Myometrial cell (primary cell): ENCODE measurements at places on chromosomes 4 and X. TPM values are rescaled to one million over a fixed set of nuclear protein-coding genes. Genes with fewer than 3 reads are reported as not detected.

Gene VCX3A
- not detected in 2 replicates for total RNA-seq

Gene KDR
- total RNA-seq: 0.86 and 1.6 TPM in 2 replicates

Gene FAM9B
- not detected in 2 replicates for total RNA-seq

Gene TMEM31
- not detected in 2 replicates for total RNA-seq

Gene FGF16
- not detected in 2 replicates for total RNA-seq

Gene BEX1
- total RNA-seq: 1.8 and 3.7 TPM in 2 replicates

Gene RPS6KA3
- total RNA-seq: 17.6 and 25.3 TPM in 2 replicates

Gene REELD1
- not detected in 2 replicates for total RNA-seq

Gene HPGD
- total RNA-seq: not detected in 2 replicates

Gene TCEAL1
- total RNA-seq: 28.7 and 34.0 TPM in 2 replicates

Gene ALB
- total RNA-seq: not detected in 2 replicates

Gene BGN
- total RNA-seq: 3.2 and 4.3 TPM in 2 replicates

Gene AKAP4
- not detected in 2 replicates for total RNA-seq

Gene BMPR1B
- 0.29 TPM in 1 of 2 replicates, not detected in the other for total RNA-seq

Gene SH3BP2
- total RNA-seq: 18.4 and 23.4 TPM in 2 replicates

Gene MAGEA11
- total RNA-seq: not detected in 2 replicates

Gene CSAG2
- not detected in 2 replicates for total RNA-seq

Gene NOX1
- not detected in 2 replicates for total RNA-seq

Gene RNF128
- total RNA-seq: 0.18 TPM in 1 of 2 replicates, not detected in the other

Gene PNMA5
- total RNA-seq: not detected in 2 replicates

Gene NONO
- total RNA-seq: 307 and 375 TPM in 2 replicates

Gene MAGIX
- total RNA-seq: 1.4 and 6.3 TPM in 2 replicates

Gene RAB39B
- total RNA-seq: 0.35 TPM in 1 of 2 replicates, not detected in the other

Gene BCLAF3
- 1.2 and 5.0 TPM in 2 replicates for total RNA-seq

Gene TMEM128
- total RNA-seq: 27.1 and 41.8 TPM in 2 replicates

Gene BANK1
- 0.29 TPM in 1 of 2 replicates, not detected in the other for total RNA-seq

Gene GATA1
- not detected in 2 replicates for total RNA-seq

Gene SPARCL1
- total RNA-seq: not detected in 2 replicates

Gene PITX2
- total RNA-seq: not detected in 2 replicates

Gene AMBN
- total RNA-seq: not detected in 2 replicates

Gene KCND1
- total RNA-seq: 1.4 and 2.0 TPM in 2 replicates

Gene ANXA10
- 2.9 and 8.2 TPM in 2 replicates for total RNA-seq

Gene SPRY1
- total RNA-seq: 7.8 and 9.9 TPM in 2 replicates

Gene GNPDA2
- 25.4 and 35.6 TPM in 2 replicates for total RNA-seq

Gene RHOXF2B
- total RNA-seq: not detected in 2 replicates

Gene ARR3
- not detected in 2 replicates for total RNA-seq

Gene LDB2
- total RNA-seq: 9.0 and 12.4 TPM in 2 replicates

Gene CFAP99
- total RNA-seq: not detected in 2 replicates

Gene ETDA
- not detected in 2 replicates for total RNA-seq

Gene SULT1E1
- 3.2 and 3.7 TPM in 2 replicates for total RNA-seq

Gene OPRPN
- not detected in 2 replicates for total RNA-seq

Gene CD40LG
- not detected in 2 replicates for total RNA-seq
